Stromal cell of bone marrow (primary cell): ENCODE measurements at places on chromosomes 1 and 21.

- no peak for DNase-seq
Observed at GRCh38 chr1:227395426-227396028, 77.2 kb upstream of the CDC42BPA start.

DNA sequence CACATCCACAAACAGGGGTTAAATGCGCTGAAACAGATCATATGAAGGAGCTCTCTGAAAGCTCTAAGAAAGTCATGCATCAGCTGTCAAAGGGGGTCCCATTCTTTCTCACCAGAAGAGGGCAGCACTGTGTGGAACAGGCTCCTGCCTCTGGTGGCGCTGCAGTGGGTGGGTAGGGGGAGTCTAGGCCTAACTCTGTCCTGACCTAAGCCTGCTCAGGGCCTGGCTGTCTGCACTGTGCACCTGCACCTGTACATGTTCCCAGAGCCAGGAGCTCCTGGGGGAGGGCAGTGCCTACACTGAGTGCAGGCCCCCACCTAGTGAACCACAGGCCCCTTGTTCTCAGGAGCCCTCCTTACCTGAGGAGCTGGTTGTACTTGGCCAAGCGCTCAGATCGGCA, 16.0 kb downstream of the ENO1 start:
- DNase-seq, result no peak

GRCh38 chr21:24046829-24047443, 1560.3 kb downstream of the MRPL39 start:
- DNase-seq, result no peak

DNA sequence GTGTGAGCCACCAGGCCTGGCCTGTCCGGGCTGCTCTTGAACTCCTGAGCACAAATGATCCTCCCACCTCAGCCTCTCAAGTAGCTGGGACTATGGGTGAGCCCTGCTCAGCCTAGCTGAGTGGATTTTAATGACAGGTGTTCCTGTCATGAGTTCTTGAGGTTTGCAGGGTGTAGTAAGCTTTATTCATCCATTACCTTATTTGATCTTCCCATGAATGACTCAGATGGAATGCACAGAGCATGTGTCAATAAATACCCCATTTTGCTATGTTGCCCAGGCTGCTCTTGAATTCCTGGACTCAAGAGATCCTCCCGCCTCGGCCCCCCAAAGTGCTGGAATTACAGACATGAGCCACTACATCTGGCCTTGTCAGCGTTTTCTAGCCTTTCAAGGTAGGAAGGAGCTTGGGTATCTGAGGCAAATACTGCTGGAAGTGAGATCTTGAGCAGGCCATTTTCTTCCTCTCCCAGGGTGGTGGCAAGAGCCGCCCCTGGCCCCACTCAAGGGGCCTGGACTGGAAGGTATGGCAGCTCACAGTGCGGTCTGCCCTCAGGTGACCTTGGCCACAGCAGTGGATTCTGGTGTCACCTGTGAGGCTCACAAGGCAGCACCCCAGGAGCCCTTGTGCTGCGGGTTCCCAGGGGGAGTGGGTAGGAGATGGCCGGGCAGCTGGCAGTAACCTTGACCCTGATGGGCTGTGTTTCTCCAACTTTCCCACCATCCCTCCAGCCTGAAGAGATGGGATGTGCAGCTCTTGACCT, 20.0 kb downstream of the PIK3CD start:
- no peak for DNase-seq

DNA sequence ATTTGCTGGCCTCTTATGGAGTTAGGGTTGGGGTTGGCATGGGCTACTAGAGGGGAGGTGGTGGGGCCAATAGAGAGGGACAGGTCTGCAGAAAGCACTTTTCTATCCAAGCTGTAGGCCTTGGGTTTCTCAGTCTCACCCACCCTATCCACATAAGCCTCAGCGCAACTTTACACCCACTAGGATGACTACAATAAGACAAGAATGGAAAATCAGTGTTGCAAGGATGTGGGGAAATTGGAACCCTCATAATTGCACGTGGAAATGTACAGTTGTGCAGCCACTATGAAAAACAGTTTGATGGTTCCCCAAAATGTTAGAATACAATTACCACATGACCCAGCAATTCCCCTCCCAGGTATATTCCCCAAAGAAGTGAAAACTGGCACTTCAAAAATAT, 14.0 kb upstream of the GSTM4 start:
- no peak for DNase-seq

- no peak for DNase-seq
Observed at GRCh38 chr1:40984066-40984465, 4.6 kb downstream of the CTPS1 start.

GRCh38 chr1:87718241-87718950, 389.7 kb downstream of the LMO4 start:
- no peak for DNase-seq

- no peak for DNase-seq
Observed at GRCh38 chr1:47231301-47232186, 481 bp downstream of the TAL1 start.

DNA sequence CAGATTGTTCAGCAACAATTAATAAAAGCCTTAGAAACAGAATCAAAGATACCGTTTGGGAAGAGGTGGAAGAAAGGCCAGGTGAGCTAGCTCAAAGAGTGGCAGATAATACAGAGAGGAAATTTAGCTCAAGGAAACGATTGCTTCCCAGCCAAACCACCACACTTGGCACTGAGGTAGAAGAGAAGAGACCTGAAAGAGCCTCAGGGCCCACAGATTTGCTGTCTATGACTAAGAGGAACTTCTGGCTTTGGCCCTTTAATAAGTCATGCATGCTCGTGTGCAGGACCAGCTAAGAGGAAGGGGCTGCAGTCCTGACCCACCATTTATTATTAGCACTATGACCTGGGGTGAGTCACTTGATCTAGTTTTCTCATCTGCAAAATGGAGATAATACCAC, 72.8 kb upstream of the BCL10 start:
- DNase-seq, result no peak

DNA sequence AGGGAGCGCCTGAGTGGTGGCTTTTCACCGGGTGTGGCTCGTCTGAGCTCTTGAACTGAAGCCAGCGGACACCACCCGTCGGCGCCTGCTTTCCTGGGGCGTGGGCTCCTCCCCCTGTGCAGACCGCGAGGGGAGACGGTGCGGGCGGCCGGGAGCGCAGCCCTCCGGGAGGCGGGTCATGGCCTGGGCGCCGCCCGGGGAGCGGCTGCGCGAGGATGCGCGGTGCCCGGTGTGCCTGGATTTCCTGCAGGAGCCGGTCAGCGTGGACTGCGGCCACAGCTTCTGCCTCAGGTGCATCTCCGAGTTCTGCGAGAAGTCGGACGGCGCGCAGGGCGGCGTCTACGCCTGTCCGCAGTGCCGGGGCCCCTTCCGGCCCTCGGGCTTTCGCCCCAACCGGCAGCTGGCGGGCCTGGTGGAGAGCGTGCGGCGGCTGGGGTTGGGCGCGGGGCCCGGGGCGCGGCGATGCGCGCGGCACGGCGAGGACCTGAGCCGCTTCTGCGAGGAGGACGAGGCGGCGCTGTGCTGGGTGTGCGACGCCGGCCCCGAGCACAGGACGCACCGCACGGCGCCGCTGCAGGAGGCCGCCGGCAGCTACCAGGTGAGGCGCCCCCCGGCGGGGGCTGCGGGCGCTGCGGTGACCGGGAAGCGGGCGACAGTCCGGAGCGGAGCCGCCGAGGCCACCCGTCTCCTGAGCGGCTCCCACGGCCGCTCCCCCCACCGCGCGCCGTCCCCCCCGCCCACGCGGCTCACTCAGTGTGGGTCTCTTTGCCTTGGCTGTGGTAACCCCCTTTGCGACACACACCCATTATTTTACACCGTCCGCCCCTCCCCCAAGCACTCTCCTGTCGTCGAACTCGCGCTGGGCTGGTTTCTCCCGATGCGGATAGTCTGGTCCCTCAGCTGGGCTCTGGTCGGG, at the start of gene TRIM58:
TRIM58 (plus strand) TSS at position 119 of the 916 bp plus-strand sequence; CDS start at position 179, 60 bp downstream.
- no peak for DNase-seq

DNA sequence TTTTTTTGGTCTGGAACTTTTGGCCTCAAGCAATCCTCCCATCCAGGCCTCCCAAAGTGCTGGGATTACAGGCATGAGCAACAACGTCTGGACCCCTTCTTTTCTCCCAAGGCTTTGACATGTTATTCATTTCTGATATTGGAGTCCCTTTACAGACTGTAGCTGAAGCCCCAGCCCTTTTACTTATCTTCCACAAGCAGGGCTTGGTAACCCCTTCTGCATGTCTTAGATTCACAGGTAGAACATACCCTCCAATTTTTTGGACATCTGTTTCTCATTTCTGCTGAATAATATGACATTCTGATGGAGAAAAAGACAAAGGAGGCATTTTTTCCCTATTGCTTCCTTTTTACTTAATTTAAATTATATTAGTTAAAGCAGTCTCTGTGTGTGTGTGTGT, 39.2 kb upstream of the RGS21 start:
- DNase-seq, result no peak

- DNase-seq, result no peak
Observed at GRCh38 chr1:119143706-119144105, 3.3 kb upstream of the WARS2 start.

DNA sequence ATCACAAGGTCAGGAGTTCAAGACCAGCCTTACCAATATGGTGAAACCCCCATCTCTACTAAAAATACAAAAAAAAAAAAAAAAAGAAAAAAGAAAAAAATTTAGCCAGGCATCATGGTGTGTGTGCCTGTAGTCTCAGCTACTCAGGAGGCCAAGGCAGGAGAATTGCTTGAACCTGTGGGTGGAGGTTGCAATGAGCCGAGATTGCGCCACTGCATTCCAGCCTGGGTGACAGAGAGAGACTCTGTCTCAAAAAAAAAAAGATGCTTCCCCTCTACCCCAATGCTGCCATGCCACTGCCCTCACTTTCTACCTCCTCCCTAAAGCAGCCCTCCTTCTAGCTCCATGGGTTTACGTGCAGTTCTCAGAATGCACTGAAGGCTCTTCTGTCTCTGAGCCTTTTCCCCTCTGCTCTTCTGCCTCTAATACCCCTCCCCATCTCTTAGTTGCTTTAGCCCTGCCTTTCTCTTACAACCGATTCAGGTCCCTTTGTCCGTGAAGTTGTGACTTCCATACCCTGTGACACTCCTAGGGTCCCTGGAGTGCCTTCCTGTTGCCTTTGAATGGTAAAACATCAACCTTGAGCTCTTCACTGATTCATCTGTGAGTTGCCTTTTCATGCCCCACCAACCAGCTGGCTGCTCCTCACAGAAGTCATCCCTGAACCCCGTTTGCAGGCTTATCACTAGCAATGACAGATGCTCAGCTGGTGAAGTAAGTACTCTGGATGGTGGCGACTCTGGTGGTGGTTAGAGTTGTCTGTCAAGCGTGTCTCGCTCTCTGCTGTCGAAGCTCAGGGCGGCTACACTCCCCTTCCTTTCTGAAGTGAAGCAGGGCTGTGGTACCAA, 234.9 kb downstream of the RHOU start:
- DNase-seq, result no peak

GRCh38 chr1:48794816-48795215, 18.1 kb upstream of the BEND5 start:
- DNase-seq, result no peak

DNA sequence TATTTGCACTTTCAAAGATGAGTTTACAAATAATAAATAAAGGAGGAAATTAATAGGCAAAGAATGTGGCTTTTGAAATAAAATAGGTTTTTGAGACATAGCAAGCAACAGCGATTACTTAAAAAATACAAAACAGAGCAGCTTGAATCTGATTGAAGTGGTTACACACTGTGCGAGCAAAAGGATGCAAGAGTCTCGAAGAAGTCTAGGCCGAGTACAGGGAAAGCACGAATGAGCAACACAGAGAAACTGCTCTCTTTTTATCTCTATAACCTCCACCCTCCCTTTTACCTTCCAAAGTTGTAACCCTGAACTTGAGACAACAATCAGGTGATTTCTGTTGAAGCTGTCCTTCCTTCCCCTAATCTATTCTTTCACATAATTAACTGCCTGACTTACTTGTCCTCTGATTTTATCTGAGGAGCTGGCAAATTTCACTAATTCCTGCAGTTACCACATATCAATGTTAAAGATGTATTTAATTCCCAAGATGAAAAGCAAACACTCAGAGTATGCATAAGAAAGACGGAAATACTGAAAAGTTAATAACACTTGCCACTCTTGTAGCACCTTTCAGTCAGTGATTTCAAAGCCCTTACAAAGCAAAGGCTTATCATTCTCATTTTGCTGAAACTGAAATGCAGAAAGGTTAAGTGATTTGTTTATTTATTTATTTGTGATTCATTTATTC, 1030.1 kb downstream of the ADGRL2 start:
- DNase-seq, result no peak

DNA sequence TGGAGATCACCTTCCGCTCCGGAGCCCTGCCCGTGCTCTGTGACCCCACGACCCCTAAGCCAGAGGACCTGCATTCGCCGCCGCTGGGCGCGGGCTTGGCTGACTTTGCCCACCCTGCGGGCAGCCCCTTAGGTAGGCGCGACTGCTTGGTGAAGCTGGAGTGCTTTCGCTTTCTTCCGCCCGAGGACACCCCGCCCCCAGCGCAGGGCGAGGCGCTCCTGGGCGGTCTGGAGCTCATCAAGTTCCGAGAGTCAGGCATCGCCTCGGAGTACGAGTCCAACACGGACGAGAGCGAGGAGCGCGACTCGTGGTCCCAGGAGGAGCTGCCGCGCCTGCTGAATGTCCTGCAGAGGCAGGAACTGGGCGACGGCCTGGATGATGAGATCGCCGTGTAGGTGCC, 9.6 kb downstream of the SPATA46 start:
- DNase-seq, result no peak

DNA sequence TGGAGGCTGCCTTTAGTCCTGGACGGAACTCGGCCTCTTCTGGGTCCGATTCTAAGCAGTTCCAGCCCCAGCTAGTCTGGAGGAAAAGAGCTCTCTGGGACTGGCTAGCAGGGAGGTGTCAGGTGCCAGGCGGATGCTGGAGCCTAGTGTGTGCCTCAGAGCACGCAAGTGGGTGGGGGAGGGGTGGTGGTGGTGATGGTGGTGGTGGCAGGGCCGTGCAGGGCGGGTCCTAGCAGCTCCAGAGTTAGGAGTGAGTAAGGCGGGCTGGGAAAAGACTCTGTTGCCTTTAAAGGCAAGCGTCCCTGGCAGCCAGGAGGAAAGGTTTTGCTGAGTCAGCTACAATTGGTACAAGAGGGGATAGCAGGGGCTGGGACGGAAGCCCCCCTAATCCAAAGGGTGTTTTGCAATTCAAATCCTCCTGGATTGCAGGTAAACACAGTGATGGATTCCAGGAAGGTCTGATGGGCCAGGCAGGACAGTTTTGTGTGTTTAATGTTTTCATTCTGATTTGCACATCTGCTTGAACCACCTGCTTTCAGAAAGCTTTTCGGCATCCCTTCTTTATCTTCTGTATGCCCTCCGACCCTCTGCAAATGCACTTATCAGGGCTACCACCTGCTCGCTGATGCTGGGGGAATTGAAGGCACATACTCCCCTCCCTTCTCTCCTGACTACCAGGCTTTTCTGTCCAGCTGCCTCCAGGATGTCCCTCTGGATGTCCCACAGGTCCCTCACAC, 4.1 kb upstream of the SLC2A1 start:
- DNase-seq, result peak; percentile 41
